SJSA1 (cell line): ENCODE measurements at places on chromosomes 5 and 9. TPM values are rescaled to one million over a fixed set of nuclear protein-coding genes. Genes with fewer than 3 reads are reported as not detected.

Gene GRXCR2
- 0.21 TPM in 1 of 2 replicates, not detected in the other for total RNA-seq

Gene GHR
- 0.05 and 0.66 TPM in 2 replicates for total RNA-seq

Gene PCSK1
- not detected in 2 replicates for total RNA-seq

Gene CDKN2A
- total RNA-seq, result 198 and 290 TPM in 2 replicates

Gene EIF4E1B
- total RNA-seq, result not detected in 2 replicates

Gene ELAVL2
- 0.08 TPM in 1 of 2 replicates, not detected in the other for total RNA-seq

Gene IL3
- not detected in 2 replicates for total RNA-seq

Gene LIX1
- total RNA-seq, result not detected in 2 replicates

Gene PCDHGB5
- total RNA-seq, result 1.1 and 3.6 TPM in 2 replicates

Gene ERCC8
- total RNA-seq, result 18.6 and 41.3 TPM in 2 replicates

Gene CBY3
- total RNA-seq, result not detected in 2 replicates

Gene PAM
- total RNA-seq, result 420 and 598 TPM in 2 replicates

Gene SEMA6A
- total RNA-seq, result 0.61 and 6.0 TPM in 2 replicates

Gene FGD3
- total RNA-seq, result not detected in 2 replicates

Gene P4HA2
- total RNA-seq, result 222 and 261 TPM in 2 replicates

Gene TESK1
- 1.2 and 5.2 TPM in 2 replicates for total RNA-seq

Gene INSL4
- 0.81 TPM in 1 of 2 replicates, not detected in the other for total RNA-seq

Gene NFIB
- 7.6 TPM in 2 replicates for total RNA-seq

Gene DOCK8
- not detected in 2 replicates for total RNA-seq

Gene SERF1A
- total RNA-seq, result 1.6 and 5.9 TPM in 2 replicates

Gene CRB2
- total RNA-seq, result not detected in 2 replicates

Gene NR5A1
- total RNA-seq, result not detected in 2 replicates

Gene C9orf153
- 0.39 TPM in 1 of 2 replicates, not detected in the other for total RNA-seq
